CD4-positive, alpha-beta T cell treated with Interleukin-15 for 4 hours (primary cell): ENCODE measurements at places on chromosomes 16 and 17.

DNA sequence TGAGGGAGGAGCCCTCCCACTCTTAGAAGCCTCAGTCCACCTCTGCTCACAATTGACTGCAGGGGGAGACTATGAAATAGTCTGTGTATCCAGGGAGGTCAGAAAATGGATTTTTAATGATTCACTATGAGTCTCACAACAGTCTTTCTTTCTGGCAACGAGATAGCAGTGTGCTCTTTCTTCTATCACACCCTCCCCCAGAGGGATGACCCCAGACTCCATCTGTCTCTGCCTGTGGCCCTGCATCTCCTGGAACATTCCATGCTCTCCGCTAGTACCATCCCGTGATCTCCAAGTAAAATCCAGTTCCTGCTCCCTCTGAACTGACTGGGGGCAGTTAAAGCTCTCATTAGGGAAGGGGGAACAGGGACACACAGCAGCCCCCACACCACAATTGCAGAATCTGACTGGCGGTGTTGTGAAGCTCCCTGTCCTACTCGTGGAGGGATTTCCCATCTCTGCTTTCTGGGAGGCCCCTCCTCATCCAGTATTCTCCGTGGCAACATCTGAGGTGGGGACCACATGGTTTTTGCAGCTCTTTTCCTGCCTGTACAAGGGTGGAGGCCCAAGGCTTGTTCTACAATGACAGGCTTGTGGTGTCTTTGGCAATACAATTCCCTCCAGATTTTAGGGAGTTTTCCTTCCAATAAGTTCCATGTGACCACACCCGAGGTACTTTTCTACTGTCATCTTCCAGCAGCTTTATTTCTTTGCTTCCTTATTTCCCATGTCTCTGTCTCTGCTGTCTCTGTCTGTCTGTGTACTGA, 19.4 kb downstream of the NATD1 start:
- no peak for DNase-seq

- no peak for DNase-seq
Measured at GRCh38 chr17:76569607-76570279, 15.9 kb downstream of the ST6GALNAC2 start.

GRCh38 chr17:72382971-72383722, 262.3 kb downstream of the SOX9 start:
- no peak for DNase-seq

- DNase-seq: no peak
Measured at GRCh38 chr17:72900654-72900971, 191.9 kb downstream of the SLC39A11 start.

DNA sequence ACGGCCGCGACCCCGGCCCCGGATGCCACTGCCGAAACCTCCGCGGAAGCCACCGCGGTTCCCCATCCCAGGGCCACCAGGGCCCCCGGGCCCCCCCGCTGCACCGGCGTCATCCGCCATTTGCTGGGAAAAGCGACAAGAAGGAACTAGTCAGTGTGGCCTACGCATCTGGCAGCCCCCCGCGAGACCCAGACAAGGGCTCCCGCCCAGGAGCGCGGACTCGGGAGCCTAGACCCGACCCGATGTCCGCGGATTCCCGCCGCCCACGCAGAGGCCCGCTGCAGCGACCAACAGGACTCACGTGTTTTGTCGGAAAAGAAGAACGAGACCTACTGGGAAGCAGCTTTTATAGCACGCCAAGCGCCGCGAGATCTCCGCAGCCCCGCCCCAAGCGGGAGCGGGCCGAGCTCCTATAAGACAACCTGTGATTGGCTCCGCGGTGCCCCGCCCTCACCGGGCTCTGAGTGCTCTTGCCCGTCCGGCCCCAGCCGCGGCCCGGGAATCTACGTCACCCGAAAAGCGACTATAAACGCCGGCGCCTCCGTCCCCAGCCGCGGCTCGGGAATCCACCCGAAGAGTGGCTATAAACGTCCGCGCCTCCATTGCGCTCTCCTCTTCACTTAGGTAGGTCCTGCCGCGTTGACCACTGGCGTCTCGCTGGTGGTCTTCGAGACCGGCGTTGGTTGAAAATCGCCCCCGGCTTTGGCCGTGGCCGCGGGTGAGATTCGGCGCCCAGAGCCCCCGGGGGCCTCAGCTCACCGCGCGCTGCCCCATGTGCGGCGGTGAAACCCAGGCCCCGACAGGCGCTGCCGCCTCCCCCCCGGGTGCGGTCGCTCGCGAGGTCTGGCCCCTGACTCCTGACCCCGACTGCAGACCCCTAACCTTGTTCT, at the start of gene RPS2:
Gene RPS2, minus strand, starts transcription at position 321 of the 890 bp plus-strand sequence. Its CDS starts 201 bp downstream, at position 120.
- peak; percentile 99 for DNase-seq

GRCh38 chr16:11857161-11857560, 5.8 kb upstream of the RSL1D1 start:
- DNase-seq: no peak

DNA sequence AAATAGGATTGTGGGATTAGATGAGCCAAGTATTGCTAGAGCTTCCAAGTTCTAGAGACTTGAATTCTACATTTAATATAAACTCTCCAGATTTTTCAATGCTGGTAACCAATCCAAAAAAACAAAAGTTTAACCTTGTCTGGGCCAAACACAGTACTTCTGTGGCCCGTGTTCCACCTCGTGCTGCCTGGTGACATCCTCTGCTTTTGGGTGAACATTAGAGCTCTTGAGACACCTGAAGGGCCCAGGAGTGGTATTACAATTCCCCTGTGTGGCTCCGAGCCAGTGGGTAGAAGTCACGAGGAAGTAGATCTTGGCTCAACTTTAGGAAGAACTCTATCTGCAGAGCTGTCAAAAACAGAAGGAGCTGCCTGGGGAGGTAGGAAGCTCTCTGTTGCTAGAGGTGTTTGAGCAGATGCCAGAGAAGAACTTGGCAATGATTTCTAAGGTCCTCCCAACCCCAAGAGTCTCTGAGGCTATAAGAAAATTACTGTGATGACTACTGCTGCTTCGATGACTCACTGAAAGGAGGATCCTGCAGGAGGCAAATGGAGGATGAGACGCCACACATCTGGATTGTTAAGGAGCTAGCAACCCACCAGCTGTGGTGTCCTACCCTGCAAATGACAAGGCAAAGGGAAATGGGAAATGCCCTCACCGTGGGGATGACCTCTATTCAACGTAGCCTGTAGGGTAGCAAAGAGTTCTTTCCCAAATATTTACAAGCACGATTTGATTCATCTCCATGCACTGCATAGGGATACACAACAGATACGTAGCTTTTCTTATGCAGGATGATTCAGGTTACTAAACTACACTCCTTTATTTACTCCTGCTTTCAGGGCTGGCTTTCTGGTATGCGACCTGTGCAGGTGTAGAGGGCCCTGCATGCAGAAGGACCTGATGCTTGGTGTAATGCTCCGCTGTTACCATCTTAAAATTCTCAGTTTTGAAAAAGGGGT, 45.8 kb upstream of the GAS7 start:
- no peak for DNase-seq
